Stimulated activated CD8-positive, alpha-beta memory T cell treated with anti-CD3 and anti-CD28 coated beads, Interleukin-4, amount 100 ng/mL, for 1 hour (primary cell): ENCODE measurements at places on chromosomes 7 and 10.

- no peak for DNase-seq
These were observed 11.3 kb upstream of the HABP2 start for GRCh38 chr10:113541549-113541927.

DNA sequence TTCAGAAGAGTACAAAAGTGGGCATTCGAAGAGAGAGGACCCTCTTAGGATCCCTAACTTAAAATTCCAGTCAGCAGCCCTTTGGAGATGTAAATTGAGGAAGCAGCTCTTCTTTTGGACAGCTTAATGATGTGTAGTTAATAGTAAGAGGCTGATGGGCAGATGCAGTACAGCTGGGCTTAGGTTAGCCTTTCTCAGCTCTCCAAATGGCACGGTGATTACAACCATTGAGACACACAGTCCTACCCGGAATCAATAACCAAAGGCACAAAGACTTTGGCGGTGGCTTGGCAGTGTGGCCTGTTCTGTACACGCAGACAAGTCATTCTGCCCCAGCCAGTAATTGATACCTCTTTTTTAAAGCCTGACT is 26.8 kb downstream of the GAD2 start:
- DNase-seq: no peak

GRCh38 chr10:44865289-44865671 is 45.9 kb upstream of the TMEM72 start:
- DNase-seq: no peak

- no peak for DNase-seq
These were observed 105.4 kb upstream of the ADO start for GRCh38 chr10:62699148-62699547.

- no peak for DNase-seq
These were observed 29.8 kb downstream of the MTURN start for GRCh38 chr7:30164567-30164966.

DNA sequence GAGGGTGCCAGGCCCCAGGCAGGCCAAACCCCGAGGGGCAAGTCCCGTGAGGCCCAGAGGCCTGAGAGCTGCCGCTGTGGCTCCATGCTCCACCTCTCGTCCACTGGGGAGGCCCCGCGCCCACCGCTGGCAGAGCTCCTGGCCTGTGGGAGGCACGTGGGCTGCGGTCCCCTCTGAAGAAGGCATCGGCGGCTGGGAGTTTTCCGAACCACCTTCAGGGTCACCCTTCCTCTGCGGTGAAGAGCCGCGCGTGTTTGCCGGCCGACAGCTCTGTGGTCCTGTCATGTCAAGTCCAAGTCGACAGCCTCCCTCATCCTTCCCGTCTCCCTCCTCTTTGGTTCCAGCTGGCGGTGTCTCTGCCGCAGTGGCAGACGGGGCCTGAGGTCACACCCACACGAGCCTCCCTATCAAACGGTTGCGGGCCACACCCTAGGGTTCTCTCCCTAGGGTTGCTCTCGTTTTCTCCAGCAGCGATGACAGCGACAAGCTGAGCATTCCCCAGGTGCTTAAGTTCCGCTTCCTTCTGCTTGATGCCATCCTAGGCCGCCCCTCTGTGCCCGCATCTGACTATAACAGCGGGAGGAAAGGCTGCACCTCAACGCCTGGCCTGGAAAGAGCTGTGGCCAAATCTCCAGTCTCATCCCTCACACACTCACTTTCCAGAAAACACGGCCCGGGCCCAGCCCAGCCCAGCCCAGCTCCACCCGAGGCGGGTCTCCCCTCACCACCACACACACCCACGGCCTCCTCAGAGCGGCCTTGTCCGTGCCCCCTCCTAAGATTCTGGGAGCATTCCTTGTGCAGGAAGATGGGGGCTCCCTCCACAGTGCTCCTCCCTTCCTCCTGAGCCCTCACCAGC is 185.0 kb downstream of the ELFN1 start:
- DNase-seq: no peak

GRCh38 chr7:151558575-151558974 is 38.9 kb upstream of the RHEB start:
- DNase-seq: no peak

GRCh38 chr10:50604049-50604640 is 19.6 kb downstream of the SGMS1 start:
- no peak for DNase-seq

DNA sequence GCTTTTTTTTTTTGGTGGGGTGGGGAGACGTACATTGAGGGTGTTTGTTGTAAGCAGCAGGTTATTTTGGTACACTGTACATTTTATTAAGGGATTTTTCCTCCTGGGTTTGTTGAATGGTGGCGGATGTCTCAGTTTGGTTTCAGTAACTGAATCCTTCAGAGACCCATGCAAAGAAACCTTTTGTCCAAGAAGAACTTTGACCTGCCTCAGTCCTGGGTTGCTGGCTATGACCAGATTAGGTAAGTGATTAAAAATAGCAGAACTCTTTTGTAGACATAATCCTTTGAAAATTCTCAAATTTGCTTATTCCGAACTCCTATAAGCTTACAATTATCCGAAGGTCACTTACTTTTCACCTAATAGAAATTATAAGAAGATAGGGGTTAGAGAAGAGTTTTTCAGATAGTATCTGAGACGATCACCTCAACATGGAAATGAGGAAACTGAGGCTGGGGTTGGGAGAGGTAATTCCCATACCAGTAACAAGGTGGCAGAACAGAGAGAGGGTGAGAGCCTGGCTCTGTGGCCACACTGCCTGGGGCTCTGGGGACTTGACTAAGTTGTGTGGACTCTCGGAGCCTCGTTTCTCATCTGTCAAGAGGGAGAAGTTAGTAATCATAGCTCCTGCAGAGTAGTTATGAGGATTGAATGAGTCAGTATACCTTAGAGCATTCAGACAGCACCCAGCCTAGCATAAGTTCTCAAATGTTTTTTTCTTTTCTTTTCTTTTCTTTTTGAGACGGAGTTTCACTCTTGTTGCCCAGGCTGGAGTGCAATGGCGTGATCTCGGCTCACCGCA is 87.4 kb downstream of the CCNY start:
- DNase-seq: no peak

DNA sequence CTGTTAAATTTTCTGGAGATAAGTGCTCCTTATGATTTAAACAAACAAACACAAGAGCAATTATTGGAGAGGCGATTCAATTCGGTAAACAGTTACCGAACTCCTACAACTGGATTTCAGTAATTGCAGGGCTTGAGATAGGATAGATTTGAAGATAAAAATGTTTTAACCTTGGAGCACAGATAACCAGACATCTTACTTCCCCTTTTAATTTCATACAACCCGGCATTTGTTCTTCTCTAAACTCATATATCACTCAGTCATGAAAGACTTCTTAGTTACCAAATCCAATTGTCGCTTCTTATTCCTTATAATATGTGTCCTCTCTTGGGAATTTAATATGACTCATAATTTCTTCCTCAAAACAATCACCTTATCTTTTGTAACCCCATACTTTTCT is 235.9 kb upstream of the CSTF2T start:
- DNase-seq: no peak

DNA sequence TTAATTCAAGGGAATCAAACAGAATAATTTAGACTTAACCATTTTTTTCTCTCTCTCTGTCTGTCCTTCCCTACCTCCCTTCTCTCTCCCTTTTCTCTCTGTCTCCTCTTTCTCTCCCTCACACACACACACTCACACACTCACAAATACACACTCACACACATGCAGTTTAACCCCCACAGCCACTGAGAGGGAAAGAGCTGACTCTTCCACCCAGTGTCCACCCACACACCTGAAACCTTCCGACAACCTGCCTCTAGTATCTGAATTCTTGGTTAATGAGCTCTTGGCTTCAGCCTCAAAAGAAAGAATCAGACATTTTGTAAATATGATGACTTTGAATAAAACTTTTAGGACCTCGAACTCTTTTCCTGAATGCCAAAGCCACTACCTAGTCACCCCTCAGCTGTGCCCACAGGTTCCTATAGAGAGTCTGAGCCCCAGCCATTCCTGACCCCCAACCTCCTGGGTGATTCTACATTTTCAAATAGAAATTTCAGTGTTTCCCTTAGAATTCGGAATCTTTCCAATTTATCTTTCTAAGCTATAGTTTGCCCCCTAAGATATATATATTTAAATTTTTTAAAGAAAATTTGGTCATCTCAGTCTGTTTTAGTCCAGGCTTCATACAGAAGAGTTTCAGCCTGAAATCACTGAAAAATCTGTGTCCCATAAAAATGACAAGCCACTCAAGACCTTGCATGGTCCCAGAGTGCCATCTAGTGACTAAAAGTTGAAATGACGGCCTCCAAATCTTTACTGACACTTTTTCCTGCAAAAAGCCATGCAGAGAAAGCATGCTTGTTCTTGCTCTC is 202.8 kb downstream of the IPMK start:
- DNase-seq: no peak

DNA sequence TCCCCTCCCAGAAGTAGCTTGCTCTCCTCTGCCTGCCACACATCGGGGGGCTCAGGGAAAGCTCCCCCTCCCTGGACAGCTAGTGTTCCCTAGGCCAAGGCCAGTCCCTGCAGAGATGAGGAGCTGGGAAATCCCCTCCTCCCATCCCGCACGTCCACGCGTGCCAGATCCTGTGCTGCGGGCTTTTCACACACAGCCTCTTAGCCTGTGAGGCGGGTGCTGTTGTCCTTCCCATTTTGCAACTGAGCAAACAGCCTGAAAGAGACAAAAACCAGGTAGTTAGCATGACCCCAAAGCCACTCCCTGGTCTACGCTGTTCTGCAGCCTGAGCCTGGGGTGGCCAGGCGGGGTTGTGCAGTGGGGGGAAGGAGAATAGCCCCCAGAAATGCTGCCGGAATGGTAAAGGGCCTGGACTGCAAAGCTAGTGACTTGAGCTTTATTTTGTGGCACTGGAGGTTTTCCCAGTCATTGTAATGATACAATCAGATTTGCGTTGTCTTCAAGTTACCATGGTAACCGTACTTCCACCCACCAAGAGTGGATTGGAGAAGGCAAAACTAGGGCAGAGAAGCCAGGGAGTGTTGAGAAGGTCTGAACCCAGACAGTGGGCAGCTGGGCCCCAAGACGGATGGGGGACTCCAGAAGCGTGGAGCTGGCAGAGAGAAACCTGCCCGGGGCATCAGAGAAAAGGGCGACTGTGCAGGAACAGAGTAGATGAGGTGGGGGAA is 98.6 kb upstream of the KCTD7 start:
- DNase-seq: no peak

DNA sequence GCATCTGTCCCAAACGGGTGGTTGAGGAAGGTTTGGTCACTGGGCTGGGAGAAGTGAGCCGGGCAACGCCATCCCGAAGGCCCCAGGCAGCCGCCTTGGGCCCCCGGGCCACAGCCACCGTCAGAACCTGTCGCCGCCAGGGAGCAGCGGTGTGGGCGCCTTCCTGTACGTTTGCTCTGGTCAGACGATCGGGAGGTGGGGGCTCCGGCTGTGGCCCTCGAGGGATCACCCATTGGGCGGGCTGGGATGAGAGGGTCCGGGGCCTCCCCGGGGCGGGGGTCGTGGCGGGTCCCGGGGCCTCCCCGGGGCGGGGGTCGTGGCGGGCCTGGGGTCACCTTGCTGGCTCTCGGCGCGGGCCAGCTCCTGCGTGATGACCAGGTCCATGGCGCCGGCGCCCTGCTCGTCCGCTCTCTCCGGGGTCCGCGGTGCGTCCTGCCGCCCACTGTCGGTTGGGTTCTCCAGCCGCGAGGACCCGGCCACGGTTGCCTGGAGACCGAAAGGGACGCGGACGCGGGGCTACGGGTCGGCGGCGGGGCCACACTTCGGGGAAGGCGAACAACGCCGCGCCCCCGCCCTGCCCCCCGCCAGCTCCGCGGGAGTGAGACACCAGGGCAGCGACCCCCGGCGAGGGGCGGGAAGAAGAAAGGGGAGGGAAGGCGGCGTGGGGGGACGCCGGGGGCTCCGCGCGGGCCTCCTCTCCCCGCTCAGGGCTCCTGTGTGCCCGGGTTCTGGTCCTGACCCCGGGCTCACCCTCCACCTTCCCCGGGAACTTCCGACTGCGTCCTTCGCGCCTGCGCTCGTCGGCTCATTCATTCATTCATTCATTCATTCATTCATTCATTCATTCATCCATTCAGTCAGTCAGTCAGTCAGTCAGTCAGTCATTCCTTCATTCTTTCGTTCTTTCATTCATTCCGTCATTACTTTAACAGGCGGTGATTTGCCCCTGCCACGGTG is at the start of gene CFAP46:
Gene CFAP46, minus strand, starts transcription at position 470 of the 957 bp plus-strand sequence. Its CDS starts 86 bp downstream, at position 384.
- no peak for DNase-seq

GRCh38 chr7:92797693-92798092 is 38.7 kb downstream of the CDK6 start:
- no peak for DNase-seq

GRCh38 chr10:73131301-73131700 is 21.0 kb downstream of the NUDT13 start:
- no peak for DNase-seq

- DNase-seq: no peak
These were observed 658 bp downstream of the CYP2E1 start for GRCh38 chr10:133527771-133528271.

DNA sequence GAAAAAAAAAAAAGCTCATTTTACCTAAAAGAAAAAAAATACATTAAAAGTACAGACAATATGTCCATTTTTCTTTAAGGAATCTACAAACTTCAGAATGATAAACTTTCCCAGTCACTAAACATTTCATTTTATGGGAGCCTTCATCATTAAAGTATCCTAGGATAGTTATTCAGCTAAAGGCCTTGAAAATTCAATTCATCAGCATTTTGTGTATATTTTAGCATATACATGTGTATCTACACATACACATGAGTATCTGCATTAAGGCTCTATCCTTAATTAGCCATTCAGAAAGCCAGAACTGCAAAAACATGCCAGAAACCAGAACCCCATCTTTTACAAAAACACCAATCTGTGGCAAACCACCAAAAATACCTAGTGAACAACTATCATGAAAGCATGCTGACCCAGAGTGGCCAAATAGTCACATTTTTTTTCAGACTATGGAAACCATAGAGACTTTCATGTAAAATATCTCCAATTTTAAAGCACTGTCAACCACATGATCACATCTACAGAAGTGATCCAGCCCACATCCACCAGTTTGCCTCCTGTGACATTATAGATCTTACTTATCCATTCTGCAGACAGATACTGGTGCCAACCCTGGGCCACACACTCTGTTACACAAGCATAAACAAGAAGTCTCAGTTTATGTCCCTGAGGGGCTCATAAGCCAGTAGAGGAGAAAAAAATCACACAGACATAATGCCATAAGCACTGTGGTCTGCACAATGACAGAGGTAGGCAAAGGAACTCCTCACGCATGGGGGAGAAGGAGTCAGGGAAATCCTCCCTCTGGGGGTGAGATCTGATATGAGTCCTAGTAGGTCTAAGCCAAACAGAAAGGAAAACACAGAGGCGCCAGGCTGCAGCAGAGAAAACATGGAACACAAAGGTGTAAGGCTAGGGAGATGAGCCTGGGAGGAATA is 79.2 kb downstream of the SRPK2 start:
- no peak for DNase-seq
